ENCODE measurements at places on chromosomes 6 and 20.

GRCh38 chr20:24998631-24999445 is 6.3 kb upstream of the APMAP start:
- DNase-seq, result no peak

GRCh38 chr6:30813631-30814145 is 69.3 kb upstream of the IER3 start:
- DNase-seq, result no peak

- no peak for DNase-seq
Observed at GRCh38 chr20:44587035-44587980, 4.9 kb downstream of the PKIG start.

DNA sequence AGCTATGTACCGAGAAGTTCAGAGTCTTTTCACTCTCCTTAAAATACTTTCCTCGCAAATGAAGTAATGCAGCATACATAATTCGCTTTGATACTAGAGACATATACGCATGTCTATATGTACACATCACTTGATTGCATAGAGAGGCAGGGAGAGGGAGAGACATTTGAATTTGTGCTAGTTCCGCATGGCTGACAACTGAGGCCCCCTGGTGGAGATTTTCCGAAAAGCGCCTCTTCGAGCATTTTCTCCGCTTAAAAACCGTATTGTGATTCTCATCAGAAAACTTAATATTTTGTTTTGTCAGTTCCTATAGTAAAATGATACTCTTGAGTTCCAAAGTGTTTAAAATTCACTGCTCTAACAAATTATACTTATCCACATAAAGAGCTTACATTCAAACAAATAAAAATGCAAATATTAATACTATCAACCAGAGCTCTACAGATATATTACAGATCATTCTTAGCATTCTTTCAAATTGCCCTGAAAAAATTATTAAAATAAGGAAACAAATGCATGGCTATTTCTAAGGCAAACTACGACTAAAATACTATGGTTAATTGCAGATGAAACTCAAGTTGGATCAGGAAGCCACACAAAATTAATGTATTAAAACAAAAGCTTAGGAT is 637 bp downstream of the MYLK4 start:
- no peak for DNase-seq

- DNase-seq, result no peak
Observed at GRCh38 chr20:7714549-7714948, 225.7 kb downstream of the HAO1 start.

GRCh38 chr6:11473008-11473740 is 64.4 kb upstream of the TMEM170B start:
- DNase-seq, result no peak

DNA sequence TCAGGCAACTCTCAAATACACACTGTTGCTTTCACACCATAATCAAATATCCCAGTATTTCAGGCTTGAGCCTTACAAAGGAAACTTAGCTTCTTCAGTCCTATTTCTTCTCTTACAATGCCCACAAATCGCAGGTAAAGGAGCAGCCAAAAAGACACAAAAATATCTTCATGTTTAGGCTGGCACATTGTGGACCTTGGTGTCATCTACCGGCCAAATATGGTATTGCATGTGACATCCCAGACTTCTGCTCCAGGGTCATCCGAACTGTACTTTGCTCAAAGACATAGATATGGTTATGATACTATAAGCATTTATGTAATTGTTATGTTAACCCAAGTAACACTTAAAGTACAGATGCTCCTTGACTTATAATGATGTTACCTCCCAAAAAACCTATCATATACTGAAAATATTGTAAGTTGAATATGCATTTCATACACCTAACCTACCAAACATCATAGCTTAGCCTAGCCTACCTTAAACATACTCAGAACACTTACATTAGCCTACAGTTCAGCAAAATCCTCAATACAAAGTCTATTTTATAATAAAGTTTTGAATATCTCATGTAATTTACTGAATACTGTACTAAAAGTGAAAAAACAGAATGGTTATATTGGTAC is 4.6 kb downstream of the OR2H2 start:
- no peak for DNase-seq

GRCh38 chr20:34880215-34880850 is 3.9 kb downstream of the ACSS2 start:
- DNase-seq, result no peak

DNA sequence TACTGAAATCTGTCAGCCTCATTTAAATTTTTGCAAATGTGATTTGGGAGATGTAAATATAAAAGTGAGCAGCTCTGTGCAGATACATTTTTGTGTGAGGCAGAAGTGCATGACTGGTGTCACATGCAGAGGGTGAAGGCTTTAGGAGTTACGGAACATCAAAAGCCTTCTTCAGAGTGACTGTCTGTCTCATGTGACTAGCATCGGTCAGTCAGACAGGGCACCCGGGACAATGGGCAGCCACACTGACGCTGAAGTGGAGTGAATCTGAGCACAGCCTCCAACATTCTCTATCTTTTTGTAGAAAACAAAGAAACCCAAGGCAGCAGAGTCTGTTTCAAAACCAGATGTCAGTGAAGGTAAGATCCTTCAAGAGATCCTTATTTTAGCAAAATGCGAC is 7.9 kb upstream of the FAM209A start:
- no peak for DNase-seq

GRCh38 chr6:106360410-106360988 is at the start of gene CRYBG1:
TSS of gene CRYBG1 (plus strand) at chr6:106360717. CDS start at chr6:106360909, 192 bp downstream.
- DNase-seq, result no peak

DNA sequence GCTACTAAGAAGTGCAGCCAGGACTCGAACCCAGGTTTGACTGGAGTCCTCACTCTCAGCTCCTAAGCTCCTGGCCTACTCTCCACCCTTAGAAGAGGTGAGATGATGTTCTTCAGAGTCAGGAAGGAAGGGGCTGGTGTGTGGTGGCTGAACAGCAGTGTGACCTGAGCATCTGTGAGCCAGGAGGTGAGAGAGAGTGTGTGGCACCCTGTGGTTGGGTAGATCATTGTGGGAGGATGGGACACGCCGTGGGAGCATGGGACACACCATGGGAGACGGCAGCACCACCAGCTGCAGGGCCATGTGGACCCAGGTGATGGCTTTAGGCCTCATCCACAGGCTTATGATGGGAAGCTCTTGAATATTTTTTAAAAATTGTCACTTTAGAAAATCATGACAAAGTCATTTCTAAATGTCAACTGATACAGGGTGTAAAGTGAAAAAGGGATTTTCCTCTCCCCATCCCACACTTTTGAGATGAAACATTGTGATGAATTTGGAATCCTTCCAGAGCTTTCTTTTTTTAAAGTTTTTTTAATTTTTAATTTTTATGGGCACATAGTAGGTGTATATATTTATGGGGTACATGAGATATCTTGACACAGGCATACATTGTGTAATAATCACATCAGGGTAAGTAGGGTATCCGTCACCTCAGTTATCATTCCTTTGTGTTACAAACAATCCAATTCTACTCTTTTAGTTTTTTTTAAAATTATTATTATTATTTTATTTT is 31.6 kb downstream of the SRC start:
- no peak for DNase-seq

- DNase-seq, result no peak
Observed at GRCh38 chr6:154550779-154551178, 40.3 kb upstream of the CNKSR3 start.

- no peak for DNase-seq
Observed at GRCh38 chr6:154768280-154768679, 35.1 kb downstream of the SCAF8 start.

Measured in esophagus squamous epithelium (tissue), 5 donors.